Smooth muscle cell of bladder (primary cell): ENCODE measurements at places on chromosomes 13 and 19. TPM values are rescaled to one million over a fixed set of nuclear protein-coding genes. Genes with fewer than 3 reads are reported as not detected.

The NPHS1 gene
- not detected in 2 replicates for total RNA-seq

The TLE2 gene
- 2.1 and 3.1 TPM in 2 replicates for total RNA-seq

The THSD8 gene
- total RNA-seq: 0.46 TPM in 1 of 2 replicates, not detected in the other

The CEACAM21 gene
- not detected in 2 replicates for total RNA-seq

The APOC1 gene
- 1.8 and 3.6 TPM in 2 replicates for total RNA-seq

The ADPRHL1 gene
- 1.3 and 1.6 TPM in 2 replicates for total RNA-seq
